NCI-H510A treated with DMSO at 0.1 percent for 48 hours (cell line): ENCODE measurements at places on chromosomes 2 and 18.
A peak's percentile ranks its signal among the peaks of the same experiment; 100 is the strongest.

DNA sequence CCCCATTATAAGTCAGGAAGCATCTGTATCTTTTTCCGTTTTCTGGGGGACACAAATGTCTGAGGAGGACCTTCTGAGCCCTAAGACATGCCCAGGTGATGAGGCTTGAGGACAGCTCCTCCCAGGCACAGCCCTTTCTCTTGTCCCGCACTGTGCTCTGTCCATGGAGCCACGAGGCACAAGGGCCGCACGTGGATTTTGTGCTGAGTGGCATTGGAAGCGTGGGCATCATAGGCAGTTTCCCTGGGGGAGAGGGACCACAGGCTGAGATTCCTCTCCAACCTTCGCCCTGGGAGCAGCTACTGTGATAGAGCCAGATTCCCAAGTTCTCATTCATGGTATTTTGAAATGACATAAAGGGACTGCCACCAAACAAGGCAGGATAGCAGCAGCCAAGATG, 139.9 kb downstream of the SH3RF3 start:
- no peak for DNase-seq

DNA sequence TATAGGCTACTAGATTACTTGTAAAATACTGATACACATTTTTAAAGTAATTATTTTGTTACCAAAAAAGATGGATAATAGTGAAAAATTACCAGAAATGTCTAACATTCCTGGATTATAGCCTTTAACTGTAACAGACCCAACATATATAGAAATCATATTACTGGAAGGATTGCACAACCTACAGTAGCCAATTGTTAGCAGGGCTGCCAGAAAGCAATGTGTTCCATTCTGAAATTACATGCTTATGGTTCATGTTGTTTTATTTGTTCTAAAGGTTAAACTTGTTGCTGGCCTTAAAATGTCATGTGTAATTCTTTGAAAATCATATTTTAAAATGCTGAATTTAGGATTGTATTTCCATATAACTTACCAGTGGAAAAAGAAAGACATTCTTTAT, 793.6 kb upstream of the ACVR2A start:
- no peak for DNase-seq

DNA sequence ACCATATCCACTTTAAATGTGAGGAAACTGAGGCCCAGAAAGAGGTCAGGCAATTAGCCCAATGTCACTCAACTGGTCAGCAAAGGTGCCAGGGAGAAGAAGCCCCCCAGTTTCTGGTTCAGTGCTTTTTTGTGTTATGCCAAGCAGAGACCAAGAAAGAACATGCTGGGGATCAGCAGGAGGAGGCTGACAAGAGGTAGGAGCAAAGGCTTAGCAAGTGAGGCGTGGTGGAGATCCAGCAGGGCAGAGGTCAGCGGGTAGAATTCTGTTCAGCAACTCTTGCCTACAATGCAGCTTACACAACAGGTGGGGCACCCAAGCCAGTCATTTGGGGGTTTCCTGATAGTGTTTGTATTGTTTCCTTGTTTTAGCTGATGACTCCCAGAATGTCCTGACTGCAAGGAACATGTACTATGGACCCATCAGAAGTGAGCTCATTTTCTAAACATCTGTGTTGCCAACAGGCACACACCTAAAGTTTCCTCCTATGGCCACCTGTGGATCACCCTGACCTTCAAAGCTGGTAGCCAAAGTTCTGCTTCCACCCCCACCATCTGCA, 28.2 kb downstream of the LPIN2 start:
- no peak for DNase-seq

GRCh38 chr2:219386532-219387280, 1.0 kb downstream of the DNPEP start:
- no peak for DNase-seq

DNA sequence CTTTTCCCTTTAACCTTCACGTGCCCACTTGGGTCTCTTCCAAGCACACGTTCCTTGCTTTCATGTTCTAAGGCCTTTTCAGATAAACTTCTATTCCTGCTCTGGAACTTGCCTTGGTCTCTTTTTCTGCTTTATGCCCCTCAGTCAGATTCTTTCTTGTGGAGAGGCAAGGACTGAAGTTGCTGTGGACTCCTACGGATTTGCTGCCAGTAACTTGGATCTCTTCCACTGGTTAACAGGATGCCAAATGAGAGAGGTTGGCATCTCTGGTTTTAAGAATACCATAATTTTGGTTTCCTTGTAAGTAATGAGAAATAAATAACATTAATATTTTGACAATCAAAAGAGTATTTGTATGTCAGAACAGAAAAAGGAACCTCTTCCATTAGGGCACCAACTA, 33.0 kb downstream of the COMMD1 start:
- DNase-seq: no peak

DNA sequence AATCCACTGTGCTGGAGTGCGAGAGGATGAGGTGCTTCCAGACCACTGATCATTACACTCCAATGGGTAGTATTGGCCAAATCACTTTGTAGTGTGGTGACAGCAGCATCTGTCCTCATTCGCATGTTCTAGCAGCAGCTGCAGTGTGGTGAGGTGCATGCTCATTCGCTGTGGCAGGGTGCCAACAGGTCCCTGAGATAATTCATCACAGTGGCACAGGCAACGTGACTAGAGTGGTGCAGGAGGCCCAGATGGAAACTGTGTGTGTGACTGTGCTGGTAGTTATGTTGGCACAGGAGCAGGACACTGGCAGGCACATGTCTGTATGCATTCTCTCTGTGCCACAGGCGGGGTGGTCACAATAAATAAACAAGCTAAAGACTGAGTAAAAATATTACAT, 329.5 kb upstream of the SYT4 start:
- peak; percentile 16 for DNase-seq

DNA sequence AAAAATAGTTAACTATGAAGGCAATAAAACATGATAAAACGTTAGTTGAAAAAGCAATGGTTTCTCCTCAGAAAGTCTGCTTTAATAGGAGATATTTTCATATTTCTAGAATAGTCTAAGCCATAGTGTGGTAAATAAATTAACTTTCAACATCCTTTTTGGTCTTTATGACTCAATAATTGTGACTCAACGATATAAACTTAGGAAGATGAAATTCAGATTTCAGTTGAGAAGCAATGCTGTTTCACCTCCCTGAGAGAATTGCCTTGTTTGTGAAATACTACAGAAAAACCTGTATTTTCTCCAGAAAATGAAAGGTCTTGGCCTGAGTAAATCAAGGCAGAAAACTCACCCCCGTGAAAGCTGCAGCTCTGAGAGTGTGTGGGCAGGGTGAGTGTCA, 166.9 kb downstream of the ETAA1 start:
- DNase-seq: no peak

DNA sequence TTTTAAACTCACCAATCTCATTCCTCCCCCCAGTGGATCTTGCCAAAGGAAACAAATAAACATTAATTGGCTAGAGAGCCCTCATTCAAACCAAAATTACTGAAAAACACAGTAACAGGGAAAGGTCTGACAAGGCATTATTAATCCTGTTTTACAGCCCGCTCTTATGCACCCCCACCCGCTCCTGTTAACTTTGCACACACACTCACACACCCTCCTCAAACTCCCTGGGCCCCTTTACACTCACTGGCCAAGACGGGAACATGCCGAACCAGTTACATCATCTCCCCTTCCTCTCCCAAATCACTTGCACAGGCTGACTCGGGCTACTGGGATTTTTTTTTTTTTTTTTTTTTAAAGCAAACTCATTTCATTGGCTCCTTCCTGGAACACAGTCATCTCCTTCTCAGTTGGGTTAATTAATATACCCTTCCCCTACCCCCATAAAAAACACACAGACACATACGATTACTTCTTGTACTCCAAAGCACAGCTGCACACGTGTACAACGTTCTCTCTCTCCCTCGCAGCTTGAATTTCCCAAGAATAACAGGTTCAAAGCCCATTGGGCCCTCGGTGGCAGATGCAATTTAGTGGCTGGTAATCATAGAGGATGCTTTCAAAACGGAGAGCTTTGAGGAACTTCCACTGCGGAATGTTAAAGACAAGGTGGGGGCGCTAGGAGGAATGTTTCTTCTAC, 31.8 kb downstream of the KLF7 start:
- DNase-seq: no peak
